ENCODE measurements at places on chromosomes 12 and 14.

DNA sequence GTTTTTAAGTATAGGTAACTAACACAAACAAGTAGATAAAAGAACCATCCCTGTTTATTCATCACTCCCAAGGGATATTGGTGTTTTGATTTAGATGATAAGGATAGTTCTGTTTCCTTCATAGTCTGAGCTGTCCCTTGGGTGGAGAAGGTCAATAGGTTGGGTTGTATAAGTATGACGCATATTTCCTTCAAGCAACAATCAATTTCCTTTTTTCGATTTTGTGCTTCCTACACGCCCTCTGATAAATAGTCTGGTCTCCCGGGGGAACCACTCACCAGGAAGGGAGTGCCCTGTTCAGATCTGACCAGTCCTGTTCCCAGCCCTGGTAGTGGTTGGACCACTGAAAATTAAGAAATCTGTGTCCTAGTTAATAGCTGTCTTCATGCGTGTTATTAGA, 378.8 kb upstream of the FAR2 start:
- no peaks in the 10 kb centered on the region for H3K27me3 ChIP-seq
- no peak overlapping the region for H3K27ac ChIP-seq
- no peaks in the 10 kb centered on the region for H3K4me1 ChIP-seq

GRCh38 chr12:58657190-58657589, 263.1 kb downstream of the LRIG3 start:
- no peaks in the 10 kb centered on the region for H3K4me1 ChIP-seq
- DNase-seq: no peak
- H3K36me3 ChIP-seq: no peaks in the 10 kb centered on the region

DNA sequence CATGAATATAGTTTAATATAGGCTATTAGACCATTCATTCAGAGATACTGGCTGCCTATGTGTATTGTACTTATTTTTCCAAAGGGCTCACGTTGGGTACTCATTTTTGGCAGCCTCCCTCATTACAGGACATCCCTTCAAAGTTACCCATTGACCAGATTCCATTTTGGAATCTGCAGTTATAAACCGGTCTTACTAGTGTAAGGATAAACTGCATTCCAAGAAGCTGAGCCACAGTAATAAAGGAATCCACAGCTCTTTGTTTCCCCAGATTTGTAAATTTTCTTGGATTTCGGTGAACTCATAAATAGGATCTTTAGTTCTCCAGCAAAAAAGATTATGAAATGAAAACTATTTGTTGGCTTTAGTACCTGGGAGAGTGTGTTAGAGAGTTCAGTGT, 18.9 kb upstream of the CFL2 start:
- H3K27me3 ChIP-seq: no peaks in the 10 kb centered on the region
- H3K4me1 ChIP-seq: no peaks in the 10 kb centered on the region
- H3K27ac ChIP-seq: no peak overlapping the region
- no peaks in the 10 kb centered on the region for H3K36me3 ChIP-seq
- no peak for DNase-seq
- no peak overlapping the region for H3K4me3 ChIP-seq

DNA sequence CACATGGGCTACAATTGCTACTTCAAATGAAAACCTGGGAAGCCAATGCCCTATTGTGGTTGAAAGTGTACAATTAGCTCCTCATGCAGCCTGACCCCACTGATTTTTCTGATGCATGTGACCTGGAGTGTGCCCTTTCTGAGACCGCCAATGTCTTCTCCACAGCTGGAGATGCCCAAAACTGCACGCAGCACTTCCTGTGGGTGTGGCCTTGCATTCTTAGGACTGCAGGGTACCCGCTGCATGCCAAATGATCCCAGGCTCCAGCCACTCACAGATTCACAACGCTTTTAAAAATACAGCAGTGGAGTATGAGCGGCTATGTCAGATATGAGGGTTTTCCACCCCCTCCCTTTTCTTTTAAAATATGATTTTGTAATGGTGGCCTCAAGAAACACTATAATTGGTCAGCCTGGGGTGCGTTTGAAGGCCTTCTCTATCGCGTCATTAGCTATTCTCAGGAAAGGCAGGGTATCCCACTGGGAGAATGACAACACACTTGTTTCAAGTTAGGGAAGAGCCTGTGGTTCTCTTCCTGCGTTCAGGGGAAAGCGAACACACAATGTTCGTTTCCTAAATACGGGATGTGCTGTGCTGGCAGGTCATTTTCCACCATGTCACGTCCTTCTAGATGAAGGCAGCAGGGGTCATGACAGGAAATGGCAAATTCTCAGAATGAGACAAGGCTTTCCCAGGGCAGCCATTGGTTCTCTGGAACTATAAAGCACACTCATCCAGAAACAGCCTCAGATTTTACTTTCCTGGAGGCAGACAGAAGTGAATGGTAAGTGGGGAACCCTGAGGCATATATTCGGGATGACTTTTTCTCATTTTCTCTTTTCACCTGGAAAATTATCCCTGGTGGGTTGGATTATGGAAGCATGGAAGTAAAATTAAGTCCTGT, at the start of gene APOLD1:
Gene APOLD1, plus strand, starts transcription at position 749 of the 904 bp plus-strand sequence. Its CDS starts 33 bp downstream, at position 782.
- H3K4me3 ChIP-seq: peak within 1 kb of the TSS; percentile 45
- no peaks in the 10 kb centered on the region for H3K36me3 ChIP-seq
- H3K27ac ChIP-seq: peak within 1 kb of the TSS; percentile 92
- no peak for DNase-seq
- no peaks in the 10 kb centered on the region for H3K27me3 ChIP-seq

GRCh38 chr14:54252072-54252730, 144.6 kb upstream of the CDKN3 start:
- no peaks in the 10 kb centered on the region for H3K4me1 ChIP-seq
- DNase-seq: no peak
- no peaks in the 10 kb centered on the region for H3K27me3 ChIP-seq
- no peak overlapping the region for H3K27ac ChIP-seq
- no peak overlapping the region for H3K4me3 ChIP-seq

- H3K27ac ChIP-seq: peak overlapping the region; percentile 72
- peak overlapping the region; percentile 28 for H3K4me3 ChIP-seq
- H3K4me1 ChIP-seq: peaks cover 12% of the 10 kb centered on the region
These were observed 21.0 kb downstream of the CFL2 start for GRCh38 chr14:34693228-34693939.

- H3K27me3 ChIP-seq: peaks cover 4% of the 10 kb centered on the region
- no peaks in the 10 kb centered on the region for H3K36me3 ChIP-seq
- H3K4me1 ChIP-seq: no peaks in the 10 kb centered on the region
- H3K4me3 ChIP-seq: no peak overlapping the region
- DNase-seq: no peak
These were observed 139.7 kb upstream of the DYRK2 start for GRCh38 chr12:67508830-67509229.

GRCh38 chr14:57981817-57982560, 116.1 kb upstream of the SLC35F4 start:
- no peak for DNase-seq
- H3K27ac ChIP-seq: no peak overlapping the region
- H3K36me3 ChIP-seq: no peaks in the 10 kb centered on the region
- no peaks in the 10 kb centered on the region for H3K27me3 ChIP-seq

DNA sequence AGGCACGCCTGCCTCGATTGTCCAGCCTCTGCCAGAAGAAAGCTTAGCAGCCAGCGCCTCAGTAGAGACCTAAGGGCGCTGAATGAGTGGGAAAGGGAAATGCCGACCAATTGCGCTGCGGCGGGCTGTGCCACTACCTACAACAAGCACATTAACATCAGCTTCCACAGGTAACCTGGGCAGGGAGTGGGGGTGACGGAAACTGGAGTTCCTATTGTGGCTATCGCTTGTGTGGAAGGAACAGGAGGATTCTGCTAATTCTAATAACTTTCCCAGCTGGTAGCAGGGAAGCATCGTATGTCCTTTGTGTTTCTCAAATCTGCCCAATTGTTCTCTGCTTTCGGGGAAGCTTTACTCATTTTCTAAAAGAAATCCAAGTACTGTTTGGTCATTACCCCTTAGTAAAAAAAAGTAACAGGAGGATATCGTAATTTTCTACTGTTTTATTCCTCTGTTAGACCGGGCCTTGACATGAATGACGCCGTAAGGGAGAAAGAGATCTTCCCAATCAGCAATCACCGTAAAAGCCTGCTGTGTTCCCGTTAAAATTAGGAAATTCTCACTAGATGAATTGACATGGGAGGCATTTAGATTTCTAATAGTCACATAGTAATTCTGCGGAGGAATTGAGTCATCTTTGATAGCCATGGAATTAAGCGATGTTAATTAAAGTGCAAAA, 449 bp downstream of the THAP2 start:
- H3K4me1 ChIP-seq: peaks cover 15% of the 10 kb centered on the region
- peaks cover 13% of the 10 kb centered on the region for H3K36me3 ChIP-seq
- peak overlapping the region; percentile 97 for H3K4me3 ChIP-seq
- no peaks in the 10 kb centered on the region for H3K27me3 ChIP-seq
- H3K27ac ChIP-seq: peak overlapping the region; percentile 99
- DNase-seq: no peak

Data from Panc1 (cell line).